NCI-H1930 (cell line): ENCODE measurements at places on chromosomes 6 and 20.

GRCh38 chr6:39197521-39197920 lies 31.8 kb downstream of the KCNK5 start:
- DNase-seq = no peak

- DNase-seq = no peak
Observed at GRCh38 chr6:127843582-127843981, 57.3 kb downstream of the THEMIS start.

- no peak for DNase-seq
Observed at GRCh38 chr6:55892749-55893357, 17.5 kb upstream of the BMP5 start.

GRCh38 chr6:3222506-3223038 lies 4.9 kb downstream of the TUBB2B start:
- no peak for DNase-seq

DNA sequence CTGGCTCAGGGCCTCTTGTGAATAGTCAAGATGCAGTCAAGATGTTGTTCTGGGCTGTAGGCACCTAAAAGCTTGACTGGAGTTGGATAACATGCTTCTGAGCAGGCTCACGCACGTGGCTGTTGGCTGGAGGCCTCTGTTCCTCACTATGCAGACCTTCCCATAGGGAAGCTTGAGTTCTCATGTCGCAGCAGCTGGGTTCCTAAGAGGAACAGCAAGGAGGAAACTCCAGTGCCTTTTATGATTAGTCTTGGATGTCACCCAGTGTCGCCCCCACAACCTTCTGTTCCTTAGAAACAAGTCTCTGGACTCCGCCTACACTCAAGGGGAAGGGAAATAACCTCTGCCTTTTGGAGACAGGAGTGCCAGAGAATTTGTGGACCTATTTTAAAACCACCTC lies 210.7 kb downstream of the BCAS1 start:
- no peak for DNase-seq

GRCh38 chr20:652615-653109 lies 338 bp downstream of the SRXN1 start:
- DNase-seq = no peak

DNA sequence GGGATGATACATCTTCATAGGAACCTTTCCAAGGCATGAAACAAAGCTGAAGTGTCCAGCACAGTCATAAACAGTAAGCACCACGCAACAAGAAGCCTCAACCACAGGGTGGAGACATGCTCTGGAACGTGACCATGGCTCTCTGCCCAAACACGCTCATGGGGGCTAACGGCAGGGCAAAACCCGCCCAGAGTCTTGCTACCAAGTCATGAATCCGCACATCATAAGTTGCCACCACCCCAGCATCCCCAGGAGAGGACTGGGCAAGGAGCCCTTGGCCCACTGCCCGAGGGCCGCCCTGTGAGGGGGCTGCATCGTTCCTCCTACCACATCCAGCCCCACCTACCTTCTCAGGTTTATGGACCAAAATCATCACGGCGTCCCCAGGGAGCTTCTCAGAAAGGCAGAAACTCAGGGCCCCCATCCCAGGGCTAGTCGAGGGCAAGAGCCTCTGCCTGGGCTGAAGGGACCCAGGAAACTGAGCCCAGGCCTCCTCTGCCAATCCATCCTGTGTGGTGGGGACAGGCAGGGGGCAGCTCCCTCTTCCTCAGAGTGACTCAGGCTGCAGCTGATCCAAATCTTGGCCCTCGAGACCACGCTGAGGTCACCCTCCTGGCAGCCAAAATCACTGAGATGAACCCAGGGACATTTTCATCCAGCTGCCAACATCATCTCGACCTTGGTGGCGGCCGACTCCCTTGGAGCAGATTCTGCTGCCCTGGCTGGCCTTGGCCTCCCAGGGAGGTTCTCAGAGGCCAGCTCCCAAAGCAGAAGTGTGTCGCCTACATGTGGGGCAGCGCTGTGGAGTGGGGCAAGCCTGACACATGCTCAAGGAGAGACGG lies 42.6 kb downstream of the BMP7 start:
- no peak for DNase-seq

DNA sequence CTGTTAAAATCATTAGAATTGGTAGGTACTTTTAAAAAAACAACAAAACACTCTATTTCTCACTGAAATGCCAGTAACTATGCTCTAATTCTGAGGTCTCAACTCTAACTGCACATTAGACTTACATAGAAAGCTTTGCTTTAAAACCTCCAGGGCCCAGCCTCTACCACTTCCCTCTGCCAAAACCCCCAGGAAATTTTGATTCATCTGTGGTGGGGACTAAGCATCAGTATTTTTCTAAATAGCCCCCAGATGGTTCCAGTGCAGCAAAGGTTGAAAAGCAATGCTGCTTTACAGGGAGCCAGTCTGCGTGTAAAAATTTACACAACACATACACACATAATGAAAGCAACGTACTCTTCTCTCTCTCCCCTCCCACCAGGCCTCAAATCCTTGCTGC lies 3.8 kb downstream of the TBC1D32 start:
- no peak for DNase-seq

GRCh38 chr6:408599-409102 lies 17.1 kb downstream of the IRF4 start:
- peak; percentile 12 for DNase-seq

DNA sequence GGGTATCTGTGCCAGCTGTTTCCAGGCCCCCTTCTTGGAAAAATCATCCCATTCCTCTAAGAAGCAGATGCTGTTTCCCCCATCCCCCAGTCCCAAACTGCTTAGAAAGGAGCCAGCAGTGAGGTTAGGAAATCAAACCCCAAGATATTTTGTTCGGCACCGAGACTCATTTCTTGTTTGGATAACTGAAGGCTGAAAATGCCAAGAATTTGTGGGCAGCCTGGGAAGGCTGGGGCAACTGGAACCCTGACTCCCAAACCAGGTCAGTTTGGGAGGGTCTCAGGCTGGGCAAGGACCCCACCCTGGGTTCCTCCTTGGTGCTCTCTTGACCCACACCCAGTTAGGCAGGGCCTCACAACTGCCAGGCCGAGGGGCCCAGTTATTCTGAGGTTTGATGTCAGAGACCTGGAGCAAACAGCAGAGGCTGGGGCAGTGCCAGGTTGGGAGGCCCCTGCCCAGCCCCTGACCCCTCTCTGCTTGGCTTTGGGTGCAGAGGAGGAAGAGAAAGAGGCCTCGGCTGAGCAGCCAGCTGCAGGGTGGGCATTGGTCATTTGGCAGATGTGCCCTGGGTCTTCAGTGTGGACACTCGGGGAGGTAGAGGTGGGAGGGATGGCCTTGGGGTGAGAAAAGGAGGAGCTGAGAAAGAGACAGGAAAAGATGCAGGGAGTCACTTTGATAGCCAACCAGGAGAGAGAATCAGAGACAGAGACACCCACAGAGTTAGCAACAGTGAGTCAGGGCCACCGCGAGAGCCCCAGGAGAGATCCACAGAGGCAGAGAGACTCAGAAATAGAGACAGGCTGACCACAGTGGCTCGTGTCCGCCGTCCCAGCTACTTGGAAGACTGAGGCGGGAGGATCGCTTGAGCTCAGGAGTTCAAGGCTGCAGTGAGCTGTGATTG lies 5.0 kb downstream of the ANGPT4 start:
- no peak for DNase-seq

DNA sequence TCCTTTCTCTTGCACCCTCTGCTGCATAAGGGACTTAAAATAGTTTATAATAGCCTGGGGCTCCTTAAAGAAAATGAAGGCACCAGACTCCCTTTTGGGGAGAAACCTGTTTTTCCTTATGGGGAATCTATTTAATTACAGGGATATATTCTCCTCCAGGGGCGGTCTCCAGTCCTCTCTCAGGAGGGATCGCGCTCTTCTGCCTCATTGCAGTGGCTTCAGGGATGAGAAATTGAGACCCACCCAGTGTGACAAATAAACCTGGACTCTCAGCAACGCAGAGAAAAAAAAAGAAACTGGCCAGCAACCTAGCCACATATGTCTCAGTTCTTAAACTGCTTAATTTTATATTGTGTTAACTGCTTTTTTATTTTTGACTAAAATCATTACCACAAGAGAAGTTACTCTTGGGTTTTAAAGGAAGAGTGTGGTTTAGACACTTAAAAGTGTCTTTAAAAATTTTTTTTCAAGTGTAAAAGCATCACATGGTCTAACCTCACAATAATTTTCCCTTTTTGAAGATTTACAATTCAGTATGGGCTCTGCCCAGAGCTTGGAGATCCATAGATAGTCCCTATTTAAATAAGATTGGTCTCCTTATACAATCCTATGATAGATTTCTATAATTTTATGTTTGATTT lies 11.7 kb upstream of the GOPC start:
- DNase-seq = no peak

DNA sequence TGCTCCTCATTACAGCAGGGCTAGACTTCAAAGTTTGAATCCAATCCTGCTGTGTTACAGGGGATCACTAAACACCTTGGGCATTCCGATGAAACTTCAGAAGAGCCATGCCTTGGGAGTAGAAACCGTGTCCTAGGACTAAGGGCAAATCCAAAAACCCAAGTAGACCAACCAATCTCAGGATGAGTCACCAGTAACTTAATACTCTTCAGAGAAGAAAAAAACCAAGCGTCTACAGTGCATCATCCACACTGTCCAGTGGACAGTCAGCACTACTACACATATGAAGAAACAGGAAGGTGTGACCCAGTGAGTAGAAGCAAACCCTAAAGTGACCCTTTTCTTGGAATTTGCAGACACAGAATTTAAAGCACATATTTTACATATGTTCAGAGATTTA lies 39.5 kb upstream of the VAPB start:
- DNase-seq = no peak

DNA sequence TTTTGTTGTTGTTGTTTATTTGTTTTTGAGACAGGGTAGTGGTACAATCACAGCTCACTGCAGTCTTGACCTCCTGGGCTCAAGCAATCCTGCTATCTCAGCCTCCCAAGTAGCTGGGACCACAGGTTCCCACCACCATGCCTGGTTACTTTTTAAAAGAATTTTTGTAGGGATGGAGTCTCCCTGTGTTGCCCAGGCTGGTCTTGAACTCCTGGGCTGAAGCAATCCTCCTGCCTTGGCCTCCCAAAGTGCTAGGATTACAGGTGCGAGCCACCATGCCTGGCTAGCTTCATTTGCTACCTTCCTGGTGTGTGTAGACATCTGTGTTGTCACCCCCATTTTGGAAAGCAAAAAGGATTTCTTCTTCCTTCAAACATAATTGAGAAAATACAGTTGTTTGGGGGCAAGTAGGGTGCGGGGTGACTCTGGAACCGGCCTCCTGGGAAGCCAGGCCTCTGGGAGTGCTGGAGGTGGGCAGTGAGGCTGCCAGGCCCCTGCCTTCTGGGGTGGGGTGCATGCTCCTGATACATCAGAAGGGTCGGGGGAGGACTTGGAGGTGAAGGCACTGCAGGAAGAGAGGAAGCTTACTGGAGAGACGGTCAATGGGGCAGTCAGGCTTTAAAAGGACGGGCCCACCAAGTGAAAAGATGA lies 28.4 kb downstream of the SYNJ2 start:
- no peak for DNase-seq

- no peak for DNase-seq
Observed at GRCh38 chr20:32564921-32565734, 20.0 kb downstream of the NOL4L start.

GRCh38 chr6:18350712-18351111 lies 36.4 kb upstream of the RNF144B start:
- DNase-seq = no peak

DNA sequence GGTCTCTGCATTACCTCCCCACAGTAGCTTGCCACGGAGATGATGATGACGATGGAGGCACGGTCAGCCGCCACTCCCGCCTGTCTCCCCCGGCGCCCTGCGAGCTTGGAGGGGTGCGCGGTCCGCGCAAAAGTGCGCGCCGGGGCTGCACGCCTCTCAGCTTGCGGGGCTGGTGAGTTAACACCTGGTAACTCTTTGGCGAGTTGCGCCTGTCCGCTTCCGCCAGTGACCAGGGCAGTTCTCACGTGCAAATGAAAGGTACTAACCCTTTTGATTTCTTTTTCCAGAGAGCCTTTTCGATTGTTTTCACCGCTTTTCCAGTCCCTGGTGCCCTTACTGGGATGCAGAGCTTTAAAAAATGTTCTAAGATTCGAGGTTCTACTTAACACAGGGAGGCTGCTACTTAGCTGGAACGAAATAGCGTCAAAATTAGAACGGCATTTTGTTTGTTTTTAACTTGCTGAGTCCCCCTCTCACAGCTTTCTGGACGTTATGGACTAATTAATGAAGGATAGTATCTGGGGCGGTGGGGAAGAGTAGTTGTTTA lies 6.2 kb downstream of the GRIK2 start:
- DNase-seq = no peak

DNA sequence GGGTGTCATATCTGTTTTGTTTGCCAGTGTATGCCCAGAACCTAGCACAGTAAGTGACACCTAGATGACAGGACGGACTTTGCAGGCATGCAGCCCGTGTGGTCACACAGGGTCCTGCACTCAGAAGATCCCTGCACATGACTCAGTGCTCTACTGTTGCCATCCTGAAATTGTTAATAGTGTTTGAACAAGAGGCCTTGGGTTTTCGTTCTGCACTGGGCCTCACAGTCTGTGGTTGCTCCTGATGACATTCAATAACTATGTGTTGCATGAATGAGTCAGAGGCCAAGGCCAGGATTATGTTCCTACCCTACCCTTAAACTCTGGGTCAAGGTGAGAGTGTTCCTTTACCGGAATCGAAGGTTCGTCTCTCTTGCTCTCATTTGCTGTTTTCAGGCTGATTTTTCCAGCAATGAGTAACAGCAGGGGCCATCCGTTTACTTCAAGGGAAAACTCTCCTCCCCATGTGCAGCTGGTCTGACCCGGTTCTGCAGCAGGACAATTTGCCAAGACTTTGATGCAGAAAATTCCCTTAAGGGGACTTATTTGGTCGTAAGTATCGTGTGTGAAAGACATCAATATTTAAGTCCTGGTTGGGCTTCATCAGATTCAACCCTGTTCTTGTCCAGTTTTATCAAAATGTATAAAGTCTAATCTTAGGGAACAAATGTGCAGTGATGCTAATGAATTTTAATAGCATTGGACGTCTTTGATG lies 13.0 kb upstream of the PFDN4 start:
- no peak for DNase-seq

DNA sequence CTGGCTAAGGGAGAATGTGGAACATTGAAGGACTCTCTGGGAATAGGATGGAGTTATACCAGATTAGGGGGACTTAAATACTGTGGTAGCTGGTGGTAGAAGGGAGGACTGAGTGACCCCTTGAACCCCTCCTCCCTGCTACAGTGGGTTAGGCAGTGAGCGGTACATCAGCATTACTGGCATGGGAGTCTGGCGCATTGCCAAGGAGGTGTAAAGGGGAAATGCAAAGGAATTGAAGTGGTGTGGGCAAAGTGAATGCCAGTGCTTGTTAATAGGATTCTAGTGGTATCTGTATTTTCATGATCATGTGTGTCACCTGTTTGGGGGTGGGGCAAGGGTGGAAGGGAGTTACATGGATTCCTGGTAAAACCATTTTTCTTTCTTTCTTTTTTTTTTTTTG lies 60.1 kb downstream of the GFRA4 start:
- no peak for DNase-seq

- no peak for DNase-seq
Observed at GRCh38 chr6:44960898-44961297, 367.2 kb upstream of the RUNX2 start.

DNA sequence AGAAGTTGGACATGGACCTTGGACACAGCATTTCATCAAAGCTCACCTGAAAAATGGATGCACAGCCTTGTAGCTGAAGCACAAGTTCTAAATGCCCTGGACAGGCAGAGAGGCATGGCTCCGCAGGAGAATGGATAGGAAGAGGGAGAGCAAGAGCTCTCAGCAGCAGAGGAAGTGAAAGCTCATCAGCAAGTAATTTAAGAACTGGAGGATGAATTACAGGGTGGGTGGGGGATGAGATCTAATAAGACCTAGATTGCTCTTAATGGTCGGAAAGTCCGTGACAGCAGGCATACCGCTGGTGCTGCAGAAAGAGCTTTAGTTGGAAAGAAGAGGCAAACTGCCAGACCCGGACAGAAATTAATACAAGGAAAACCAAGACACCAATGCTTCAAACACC lies 37.3 kb upstream of the SAYSD1 start:
- no peak for DNase-seq
